ENCODE measurements at places on chromosomes 4 and X.

GRCh38 chr4:142778900-142779299 lies 67.2 kb downstream of the INPP4B start:
- no peak for DNase-seq

GRCh38 chrX:4905576-4905975 lies 1192.1 kb upstream of the PRKX start:
- no peak for DNase-seq

DNA sequence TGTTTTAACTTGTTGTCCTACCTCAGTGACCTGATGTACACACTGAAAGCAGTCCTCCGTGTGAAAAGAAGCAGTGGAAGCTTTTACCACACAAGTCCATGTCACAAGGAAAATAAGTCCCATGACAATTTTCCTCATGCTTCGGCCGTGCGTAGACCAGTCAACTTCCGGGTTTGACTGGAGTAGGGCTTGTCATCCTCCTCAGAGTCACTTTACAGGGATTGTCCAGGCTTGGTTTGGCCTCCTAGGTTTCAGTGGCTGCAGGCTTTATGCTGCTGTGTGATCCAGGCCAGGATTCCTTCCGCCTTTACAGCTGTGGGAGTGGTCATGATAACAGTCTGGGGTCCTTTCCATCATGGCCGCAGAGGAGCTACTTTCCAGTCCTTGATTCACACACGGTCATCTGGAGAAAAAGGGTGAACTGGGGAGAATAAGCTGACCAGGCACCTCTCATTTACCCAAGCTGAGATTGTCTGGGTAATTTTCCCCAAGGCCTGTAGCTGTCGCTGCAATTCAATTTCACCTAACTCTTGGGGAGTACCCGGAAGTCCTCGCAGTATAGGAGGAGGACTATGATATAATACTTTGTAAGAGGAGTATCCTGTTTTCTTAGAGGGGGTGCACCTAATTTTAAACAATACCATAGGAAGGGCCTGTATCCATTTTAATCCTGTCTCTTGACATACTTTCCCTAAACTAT lies 206.1 kb upstream of the KLF8 start:
- DNase-seq: no peak

DNA sequence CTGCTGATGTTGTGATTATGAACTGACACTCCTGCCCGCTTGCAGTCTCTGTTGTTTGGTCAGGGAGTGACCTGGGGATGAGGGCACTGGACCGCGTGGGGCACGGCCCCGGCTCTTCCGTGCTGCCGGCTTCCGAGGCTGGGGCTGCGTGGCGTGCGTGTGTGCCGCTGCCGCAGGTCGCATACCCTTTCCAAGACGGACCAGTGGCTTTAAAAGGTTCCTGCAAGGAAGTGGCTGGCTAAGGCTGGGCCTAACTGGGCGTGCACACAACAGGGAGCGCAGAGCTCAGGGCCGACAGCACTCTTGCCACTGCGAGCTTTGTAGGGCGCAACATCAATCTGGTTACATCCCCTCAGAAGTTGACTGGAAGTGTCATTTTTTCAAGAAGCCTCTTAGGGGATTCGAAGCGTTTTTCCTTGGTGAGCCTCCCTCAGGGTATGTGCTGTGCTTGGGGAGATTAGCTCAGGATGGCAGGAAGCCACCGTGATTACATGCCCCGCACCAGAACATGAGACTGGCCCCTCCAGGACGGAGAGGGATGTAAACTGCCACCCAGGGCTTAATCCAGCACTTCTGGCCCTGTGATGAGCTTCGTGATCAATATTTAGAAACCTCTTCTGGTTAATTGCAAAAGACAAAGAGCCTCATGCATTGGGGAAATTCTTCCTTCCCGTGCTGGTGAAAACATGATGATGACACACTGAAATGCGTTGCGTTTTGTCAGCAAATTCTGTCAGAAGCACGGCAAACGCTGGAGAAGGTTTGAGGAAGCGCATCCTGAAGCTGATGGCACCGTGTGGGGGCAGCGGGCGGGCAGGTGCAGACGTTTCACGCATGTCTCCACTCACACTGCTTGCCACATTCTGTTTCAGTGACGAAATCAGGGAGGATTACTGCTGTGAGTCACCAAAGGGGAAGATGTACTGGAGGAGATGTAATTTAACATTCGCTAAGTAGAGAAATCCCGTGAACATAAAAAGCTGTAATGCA lies 11.1 kb downstream of the MAEA start:
- DNase-seq: no peak

DNA sequence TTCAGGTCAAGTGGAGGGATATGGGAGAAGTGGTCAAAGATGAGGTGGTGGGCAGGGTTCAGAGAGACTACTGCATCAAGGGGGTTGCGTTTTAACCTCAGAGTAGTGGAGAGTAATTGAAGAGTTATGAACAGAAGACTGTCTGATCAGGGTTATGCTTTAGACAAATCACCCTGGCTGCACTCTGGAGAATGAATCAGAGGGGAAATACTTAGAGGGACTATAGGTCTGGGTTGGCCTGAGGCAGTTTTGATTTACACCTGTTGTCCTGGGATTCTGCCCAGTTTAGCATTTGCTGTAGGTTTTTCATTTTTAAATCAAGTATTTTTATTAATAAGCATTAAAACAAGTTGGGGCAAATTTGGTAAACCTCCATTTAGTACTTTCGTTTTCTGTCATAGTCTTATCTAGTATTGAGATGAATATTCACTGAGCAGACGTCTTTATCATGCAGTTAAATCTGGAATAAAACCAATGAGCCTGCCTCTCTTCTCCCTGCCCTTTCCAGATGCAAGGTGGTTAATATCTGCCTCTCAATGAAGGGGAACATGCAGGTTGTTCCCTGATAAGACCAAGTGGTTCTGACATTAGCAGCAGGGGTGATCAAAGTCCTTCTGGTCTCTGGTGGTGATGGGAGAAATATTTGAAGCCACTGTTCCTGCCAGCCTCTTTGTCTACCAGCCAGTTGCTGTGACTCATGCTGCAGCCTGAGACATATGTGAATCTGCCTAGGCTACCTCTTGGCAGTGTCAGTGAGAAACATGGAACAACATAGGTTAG lies 116.0 kb upstream of the RPS6KA3 start:
- no peak for DNase-seq

- no peak for DNase-seq
Measured at GRCh38 chrX:46715530-46715929, 43.4 kb downstream of the SLC9A7 start.

DNA sequence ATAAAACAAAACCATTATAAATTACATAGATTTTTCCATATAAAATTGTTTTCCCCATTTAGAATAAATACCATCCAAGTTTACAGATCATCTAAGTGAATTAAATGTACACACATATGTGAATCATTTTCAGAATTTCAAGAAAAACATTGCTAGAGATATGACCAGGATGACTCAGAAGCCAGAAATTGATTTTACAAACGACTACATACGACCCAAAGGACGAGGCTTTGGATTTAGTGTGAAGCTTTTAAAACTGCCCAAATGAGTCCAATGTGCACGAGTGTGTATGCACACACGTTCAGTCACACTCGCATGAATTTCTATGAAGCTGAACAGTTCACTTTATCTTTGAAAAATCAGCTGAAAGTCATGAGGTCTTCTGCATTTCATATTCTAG lies 37.9 kb downstream of the MFAP3L start:
- no peak for DNase-seq

GRCh38 chr4:55947912-55948725 lies 626 bp upstream of the CEP135 start:
- DNase-seq: no peak

- no peak for DNase-seq
Measured at GRCh38 chrX:69523314-69523713, 19.2 kb downstream of the NALF2 start.

- no peak for DNase-seq
Measured at GRCh38 chr4:182918791-182919302, 1.7 kb upstream of the DCTD start.

DNA sequence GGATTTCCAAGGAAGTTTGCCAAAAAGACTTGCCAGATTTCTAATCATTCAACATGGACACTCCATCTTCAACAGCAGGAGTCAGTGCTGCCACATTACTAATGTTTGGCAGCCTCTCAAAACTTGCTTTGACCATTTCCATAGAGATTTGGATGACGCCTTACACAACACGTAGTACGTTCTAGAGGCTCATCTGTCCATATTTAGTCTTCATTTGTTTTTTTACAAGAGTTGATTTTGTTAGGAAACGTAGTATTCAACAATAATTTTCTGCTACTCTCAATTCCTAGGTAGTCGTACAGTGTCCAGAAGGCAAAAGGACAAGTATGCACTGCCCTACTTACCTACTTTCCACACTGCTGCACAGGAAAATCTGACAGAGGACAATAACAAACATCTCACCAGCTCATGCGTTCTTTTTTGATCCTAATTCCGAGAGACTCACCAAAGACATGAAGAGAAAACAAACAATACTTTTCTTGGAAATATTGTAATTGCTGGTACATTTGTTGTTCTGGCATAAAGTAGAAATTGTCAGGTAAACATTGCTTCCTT lies 117.3 kb downstream of the SNCA start:
- DNase-seq: no peak

DNA sequence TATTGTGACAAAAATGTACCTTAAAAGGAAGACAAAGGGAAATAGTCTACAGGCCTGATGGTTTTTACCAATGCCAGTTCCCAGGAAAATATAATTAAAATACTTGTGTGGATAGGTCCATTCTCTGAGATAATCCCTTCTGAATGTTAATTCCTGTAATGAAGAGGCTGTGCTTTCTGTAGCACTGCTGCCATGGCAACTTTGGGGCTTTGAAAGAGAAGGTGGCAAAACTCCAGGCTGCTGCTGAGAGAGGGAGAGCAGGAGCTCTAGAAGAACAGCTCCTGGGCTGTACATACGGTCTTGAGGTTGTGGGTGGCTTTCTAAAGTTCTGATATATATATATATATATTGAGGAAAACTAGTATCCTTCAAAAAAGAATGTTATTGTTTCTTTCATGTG lies 125.4 kb downstream of the PDLIM5 start:
- DNase-seq: no peak

DNA sequence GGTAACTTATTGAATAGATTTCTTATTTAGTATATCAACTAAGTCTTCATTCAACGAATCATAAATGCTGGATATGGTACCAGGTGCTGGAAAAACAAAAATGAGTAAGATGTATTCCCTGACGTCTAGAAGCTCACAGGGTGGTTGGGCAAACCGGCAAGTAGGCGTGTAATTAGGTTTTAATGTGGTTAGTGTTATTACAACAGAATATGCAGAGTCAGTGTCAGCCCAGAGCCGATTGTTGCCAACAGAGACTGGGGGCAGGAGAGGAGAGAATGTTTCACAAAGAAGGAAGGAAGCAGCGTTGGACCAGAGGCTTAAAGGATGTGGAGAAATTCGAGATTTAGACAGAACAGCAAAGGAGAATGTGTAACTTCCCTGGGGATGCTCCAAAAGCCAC lies 111.7 kb downstream of the TENM3 start:
- DNase-seq: no peak

GRCh38 chrX:16603822-16604221 lies 46.1 kb upstream of the S100G start:
- DNase-seq: no peak

GRCh38 chr4:37595875-37596680 lies 90.1 kb downstream of the RELL1 start:
- DNase-seq: no peak

DNA sequence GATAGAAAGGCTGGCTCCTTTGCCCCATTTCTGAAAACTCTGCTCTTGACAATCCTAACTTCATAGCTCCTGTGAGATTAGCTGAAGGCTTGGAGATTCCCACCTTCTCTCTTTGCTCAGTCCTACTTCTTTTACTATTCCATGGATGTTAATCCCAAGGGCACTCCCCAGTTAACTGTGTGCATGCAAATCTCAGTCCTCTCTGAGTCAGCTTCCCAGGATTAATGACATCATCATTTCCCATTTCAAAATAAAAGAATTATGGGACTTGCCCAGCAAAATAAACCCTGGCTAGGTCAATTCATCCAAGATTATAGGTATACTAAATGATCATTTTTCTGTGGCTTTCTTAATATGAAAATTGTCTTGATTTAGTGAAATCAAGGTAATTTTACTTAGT lies 328.6 kb upstream of the NR3C2 start:
- DNase-seq: no peak

GRCh38 chr4:182922501-182923284 lies 5.5 kb upstream of the DCTD start:
- no peak for DNase-seq

DNA sequence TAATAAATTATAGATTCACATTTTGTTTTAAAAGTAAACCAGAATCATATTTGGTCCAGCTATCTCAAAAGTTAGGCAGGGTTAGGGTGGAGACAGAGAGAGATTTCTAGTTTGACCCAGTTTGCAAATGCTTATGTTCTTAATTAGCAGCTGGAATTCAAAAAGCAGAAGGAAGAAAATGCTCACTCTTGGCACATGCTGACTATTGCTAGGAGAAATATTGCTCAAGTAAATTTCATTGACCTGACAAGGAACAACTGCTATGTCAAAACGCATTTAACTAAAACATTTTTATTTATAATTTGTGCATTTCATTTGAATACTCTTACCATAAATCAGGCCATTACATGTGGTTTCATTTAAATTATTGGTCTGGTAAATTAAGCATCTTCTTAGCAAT lies 131.8 kb downstream of the GLRA3 start:
- DNase-seq: no peak

DNA sequence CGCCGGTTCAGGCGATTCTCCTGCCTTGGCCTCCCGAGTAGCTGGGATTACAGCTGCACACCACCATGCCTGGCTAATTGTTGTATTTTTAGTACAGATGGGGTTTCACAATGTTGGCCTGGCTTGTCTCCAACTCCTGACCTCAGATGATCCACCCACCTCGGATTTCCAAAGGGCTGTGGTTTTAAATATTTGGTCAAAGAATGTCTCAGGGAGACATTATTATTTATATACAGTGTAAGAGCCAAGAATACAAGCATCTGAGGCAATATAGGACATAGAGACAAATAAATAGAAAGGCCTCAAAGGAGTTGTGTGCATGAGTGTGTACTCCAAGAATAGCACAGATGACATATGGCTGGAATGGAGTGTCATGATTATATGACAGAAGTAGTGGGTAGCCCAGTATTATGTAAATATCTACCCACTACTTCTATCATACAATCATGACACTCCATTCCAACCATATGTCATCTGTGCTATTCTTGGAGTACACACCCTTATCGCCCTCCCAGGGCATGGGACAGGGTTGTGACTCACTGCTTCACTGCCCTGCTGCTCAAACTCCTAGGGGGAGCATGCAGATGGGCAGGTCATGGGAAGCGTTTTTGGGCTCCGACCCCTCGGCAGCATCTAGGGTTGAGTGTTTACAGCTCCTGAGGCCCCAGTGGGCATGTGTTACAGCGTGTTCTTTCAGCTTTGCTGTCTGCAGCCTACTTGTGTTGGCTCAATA lies 1649.8 kb upstream of the PCDH10 start:
- no peak for DNase-seq

DNA sequence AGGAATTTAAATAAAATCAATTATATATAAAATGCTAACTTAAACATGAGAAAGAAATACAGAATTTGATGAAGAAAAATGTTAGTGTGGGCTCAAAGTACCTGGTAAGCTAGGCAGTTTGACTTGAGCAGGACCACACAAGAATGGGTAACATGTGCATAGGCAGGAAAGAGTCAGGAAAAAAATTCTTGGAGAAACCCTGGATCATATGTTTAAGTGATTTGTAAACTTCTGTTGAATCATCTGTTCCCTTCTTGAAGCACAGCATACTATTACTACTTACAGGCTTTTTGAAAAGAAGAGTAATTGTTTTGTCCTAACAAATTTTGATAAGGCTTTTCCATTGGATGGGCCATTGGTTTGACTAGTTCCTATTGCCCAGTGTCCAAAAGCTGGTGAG lies 37.5 kb upstream of the FHDC1 start:
- DNase-seq: no peak

All from GM12891 (cell line).